CD4-positive, alpha-beta T cell treated with Interleukin-4 for 4 hours (primary cell): ENCODE measurements at places on chromosomes 11 and 22.

- DNase-seq, result no peak
These were observed 74.4 kb upstream of the NTM start for GRCh38 chr11:131295986-131296385.

GRCh38 chr11:86775361-86775760 is 25.0 kb upstream of the PRSS23 start:
- no peak for DNase-seq

- DNase-seq, result no peak
These were observed 17.0 kb downstream of the NEAT1 start for GRCh38 chr11:65439331-65440181.

GRCh38 chr11:28756977-28757376 is 648.8 kb downstream of the METTL15 start:
- no peak for DNase-seq

DNA sequence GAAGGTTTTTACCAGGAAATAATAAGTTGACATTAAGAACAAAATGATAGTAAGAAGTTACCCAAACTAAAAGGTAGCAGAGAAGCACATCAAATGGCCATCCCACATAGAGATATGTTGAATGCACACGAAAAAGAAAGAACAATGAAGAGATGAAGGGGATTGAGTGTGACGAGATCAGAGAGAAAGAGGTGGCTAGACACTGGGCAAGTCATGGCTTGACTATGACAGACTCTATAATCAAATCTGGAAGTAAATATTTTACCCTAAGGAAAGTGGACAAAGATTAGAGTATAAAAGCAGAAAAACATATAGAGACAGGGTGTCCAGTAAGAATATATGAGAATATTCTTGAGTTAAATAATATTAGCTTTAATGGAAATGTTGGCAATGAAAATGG is 31.4 kb downstream of the CASP12 start:
- no peak for DNase-seq

- no peak for DNase-seq
These were observed 2.1 kb upstream of the ATF4 start for GRCh38 chr22:39518144-39518786.

- DNase-seq, result no peak
These were observed 2.4 kb downstream of the CBX6 start for GRCh38 chr22:38869663-38870062.

GRCh38 chr11:74819400-74819799 is 70.8 kb downstream of the RNF169 start:
- no peak for DNase-seq

- no peak for DNase-seq
These were observed 505.4 kb downstream of the BRD1 start for GRCh38 chr22:49322231-49322630.

GRCh38 chr22:30863081-30863833 is 105.3 kb downstream of the MORC2 start:
- no peak for DNase-seq

- DNase-seq, result no peak
These were observed 9.5 kb downstream of the CDC42BPG start for GRCh38 chr11:64834723-64835615.

DNA sequence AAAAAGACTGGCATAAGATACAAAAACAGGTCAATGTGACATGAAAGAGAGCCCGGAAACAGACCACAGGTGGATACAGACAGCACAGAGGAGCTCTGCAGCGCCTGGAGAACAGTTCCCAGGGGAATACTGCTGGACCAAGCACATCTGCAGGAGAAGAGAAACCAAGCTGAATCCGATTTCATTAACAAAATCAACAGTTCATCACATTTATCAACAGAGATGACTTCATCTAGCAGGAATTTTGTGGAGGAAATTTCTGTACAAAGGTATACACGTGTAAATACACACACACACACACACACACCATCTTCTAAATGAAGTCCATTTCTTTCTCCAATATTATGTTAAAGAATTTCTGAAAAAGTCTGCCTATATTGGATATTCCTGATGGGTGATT is 17.1 kb downstream of the YPEL1 start:
- no peak for DNase-seq

DNA sequence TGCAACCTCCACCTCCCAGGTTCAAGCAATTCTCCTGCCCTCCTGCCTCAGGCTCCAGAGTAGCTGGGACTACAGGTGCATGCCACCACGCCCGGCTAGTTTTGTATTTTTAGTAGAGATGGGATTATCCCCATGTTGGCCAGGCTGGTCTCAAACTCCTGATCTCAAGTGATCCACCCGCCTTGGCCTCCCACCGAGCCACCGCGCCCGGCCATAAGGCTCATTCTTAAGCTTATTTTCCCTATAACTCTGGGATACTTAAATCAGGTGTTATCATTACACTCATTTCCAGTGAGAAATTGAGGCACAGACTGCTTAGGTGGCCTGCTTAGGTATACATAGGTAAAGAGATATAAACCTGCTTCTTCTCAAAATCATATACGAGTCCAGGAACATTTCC is 188.3 kb upstream of the MTNR1B start:
- no peak for DNase-seq

DNA sequence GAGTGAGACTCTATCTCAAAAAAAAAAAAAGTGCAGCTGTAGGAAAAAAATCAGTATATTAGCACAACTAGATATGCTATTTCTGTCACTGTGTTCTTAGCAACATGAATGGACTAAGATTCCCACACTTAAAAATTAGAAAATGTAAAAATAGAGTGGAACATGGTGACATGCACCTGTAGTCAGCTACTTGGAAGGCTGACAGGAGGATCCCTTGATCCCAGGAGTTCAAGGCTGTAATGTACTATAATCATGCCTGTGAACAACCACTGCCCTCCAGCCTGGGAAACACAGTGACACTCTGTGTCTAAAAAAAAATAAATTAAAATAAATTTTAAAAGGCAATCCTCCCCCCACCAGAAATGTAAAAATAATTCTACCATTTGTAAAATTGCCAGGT is 29.8 kb downstream of the PICALM start:
- no peak for DNase-seq

- no peak for DNase-seq
These were observed 250.6 kb upstream of the PLET1 start for GRCh38 chr11:112511271-112511670.

DNA sequence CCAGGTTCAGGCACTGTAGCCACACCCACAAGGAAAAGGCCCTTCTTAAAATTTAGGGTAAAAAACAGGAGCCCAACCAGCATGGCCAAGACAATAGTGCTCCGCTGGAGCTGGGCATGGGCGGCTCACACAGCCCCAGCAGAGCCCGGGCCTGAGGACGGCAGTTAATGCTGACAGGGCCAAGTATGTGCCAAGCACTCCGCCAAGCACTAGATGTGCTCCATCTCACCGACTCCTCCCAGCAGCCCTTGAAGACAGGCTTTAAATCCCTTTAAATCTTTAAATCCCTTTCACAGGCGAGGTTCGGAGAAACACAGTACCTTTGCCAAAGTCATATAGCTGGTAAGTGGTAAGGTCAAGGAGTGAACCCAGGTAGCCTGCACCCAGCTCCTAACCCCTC is 4.8 kb downstream of the ARFGAP2 start:
- DNase-seq, result no peak

DNA sequence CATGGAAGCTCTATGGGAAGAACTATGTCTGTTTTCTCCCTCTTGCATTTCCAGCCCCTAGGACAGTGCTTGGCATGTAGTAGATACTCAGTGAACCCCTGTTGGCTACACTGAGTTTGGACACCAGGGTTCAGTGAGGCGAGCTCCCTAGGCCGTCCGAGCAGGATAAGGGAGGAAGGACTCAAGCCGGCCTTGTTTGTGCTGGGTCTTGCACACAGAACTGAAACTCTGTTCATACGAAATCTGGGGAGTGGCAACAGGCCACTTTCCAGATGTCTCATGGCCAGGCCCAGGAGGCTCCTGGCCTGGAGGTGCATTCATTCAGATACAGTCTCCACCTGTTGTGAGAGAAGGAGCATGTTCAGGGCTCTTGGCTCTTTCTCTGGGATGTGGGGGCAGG is 23.6 kb upstream of the LMO1 start:
- no peak for DNase-seq

DNA sequence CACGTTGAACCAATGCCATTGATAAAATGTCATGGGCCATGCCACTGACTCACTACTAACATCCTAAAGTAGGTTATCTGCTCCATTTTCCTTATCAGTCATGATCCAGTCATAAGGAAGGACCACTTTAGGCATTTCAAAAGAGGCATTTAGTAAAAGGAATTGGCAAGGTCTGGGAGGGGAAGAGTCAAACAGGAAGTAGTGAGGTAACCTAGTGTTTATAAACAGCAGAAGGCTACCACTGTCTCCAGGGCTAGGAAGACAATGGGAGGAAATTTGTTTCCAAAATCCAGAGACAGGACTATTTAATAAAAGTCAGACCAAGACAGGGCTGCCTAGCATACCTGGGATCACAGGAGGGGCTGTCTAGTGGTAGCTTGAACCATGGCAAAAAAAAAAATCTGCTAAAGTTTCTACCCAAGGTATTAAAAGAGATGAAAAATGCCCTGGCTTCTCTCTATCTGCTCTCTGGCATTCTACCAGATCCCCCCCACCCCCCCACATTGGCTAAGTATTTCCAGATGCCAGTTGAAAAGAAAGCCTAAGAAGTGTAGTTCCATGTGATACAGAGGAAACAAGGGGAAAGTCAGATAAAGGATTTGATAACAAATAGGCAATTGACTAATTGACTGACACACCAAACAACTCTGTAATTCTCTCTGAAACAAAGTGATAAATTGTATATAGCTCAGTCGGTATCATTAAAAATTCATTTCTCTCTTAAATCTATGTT is 50.4 kb upstream of the C11orf87 start:
- no peak for DNase-seq

GRCh38 chr11:350723-351255 is 18.5 kb upstream of the B4GALNT4 start:
- DNase-seq, result no peak

GRCh38 chr22:45473626-45474237 is 29.0 kb upstream of the FBLN1 start:
- DNase-seq, result no peak

DNA sequence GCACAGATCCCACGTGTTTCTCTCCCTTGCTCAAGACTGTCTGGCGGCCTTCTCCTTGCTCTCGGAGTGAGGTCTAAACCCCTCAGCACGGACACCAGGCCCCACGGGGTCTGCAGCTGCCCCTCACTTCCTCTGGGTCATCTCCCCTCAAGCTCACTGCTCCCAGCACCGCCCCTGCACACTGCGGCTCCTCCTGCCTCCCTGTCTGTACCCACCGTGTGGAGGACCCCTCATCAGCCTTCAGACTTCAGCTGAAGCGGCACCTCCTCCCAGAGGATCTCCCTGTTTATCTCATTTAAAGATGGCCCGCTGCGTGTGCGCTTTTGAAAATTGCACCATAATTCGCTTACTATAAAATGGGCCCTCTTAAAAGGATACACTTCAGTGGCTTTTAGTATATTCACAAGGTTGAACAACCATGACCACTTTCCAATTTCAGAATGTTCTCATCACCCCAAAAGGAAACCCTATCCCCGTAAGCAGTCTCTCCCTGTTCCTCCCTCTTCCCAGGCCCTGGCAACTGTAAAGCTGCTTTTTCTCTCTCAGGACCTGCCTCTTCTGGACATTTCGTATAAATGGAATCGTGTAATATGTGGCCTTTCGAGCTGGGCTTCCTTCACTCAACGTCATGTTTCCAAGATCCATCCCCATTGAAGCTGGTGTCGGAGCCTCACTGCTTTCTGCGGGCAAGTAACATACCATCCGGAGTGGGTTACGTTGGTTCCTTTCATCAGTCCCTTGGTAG is 14.4 kb upstream of the TPCN2 start:
- DNase-seq, result no peak

- DNase-seq, result no peak
These were observed 135.0 kb upstream of the MTNR1B start for GRCh38 chr11:92834296-92835020.

GRCh38 chr11:15453211-15453765 is 338.6 kb downstream of the INSC start:
- no peak for DNase-seq

GRCh38 chr11:64357904-64358535 is 942 bp upstream of the RPS6KA4 start:
- peak; percentile 34 for DNase-seq

- no peak for DNase-seq
These were observed 62.3 kb downstream of the IGLL5 start for GRCh38 chr22:22949953-22950352.

- no peak for DNase-seq
These were observed 63.7 kb downstream of the PRDM11 start for GRCh38 chr11:45209891-45210699.

DNA sequence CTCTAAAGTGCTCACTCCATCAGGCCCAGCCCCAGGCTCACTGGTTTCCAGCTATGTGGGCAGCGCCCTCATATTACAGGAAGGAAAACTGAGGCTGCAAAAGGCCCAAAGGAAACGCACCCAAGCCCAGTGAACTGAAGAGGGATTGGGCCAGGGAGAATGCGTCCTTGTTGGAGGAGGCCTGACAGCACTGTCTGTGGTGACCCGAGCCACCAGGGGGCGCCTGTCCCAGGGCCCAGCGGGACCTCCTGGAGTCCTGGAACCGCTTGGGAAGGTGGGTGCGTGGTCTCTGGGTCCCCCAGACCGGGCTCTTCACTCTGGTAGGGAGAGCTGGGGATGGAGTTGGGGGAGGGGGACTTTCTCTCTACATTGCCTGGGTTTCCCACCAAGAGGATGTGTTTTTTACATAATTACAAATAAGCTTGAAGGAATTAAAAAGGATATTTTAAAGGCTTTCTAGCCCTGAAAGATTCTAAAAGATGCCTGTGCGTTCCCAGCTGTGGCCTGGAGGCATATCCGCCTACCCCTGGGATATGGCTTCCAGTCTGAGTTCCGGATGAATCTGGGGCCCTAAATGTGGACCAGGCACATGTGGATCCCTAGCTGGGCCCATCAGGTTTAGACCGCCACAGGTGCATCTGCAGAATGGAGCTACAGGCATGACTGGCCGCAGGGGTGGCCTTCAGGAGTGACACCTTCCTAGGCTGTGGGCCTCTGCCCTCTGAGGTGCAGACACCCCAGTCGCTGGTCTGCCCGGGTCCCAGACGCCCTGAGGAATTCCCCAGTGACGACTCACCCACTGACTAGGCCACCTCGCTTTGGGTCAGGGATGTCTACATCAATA is 4.2 kb downstream of the SPI1 start:
- DNase-seq, result peak; percentile 79

DNA sequence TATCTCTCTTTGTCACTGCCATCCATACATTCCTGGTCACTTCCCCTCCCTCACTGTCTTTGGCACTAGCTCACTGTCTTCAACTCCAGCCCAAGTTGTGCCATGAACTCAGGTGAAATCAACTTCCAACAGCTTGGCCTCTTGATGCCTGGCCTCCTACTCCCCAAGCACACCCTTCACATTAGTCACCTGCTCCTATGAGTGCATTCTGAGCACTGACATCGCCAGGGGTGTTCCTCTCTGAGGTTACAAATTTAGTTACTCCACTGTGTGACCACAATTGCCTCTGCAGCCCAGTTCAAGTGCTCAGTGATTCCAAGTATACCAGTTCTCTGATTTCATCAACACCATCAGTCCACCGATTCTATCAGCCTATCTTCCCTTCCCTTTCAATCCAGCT is 10.8 kb downstream of the DRD2 start:
- no peak for DNase-seq

GRCh38 chr22:24133187-24133965 is 47.9 kb upstream of the SUSD2 start:
- DNase-seq, result peak; percentile 29
